Aorta (tissue), 5 donors: ENCODE measurements at places on chromosomes 4 and X. TPM values are rescaled to one million over a fixed set of nuclear protein-coding genes. Genes with fewer than 3 reads are reported as not detected.

DNA sequence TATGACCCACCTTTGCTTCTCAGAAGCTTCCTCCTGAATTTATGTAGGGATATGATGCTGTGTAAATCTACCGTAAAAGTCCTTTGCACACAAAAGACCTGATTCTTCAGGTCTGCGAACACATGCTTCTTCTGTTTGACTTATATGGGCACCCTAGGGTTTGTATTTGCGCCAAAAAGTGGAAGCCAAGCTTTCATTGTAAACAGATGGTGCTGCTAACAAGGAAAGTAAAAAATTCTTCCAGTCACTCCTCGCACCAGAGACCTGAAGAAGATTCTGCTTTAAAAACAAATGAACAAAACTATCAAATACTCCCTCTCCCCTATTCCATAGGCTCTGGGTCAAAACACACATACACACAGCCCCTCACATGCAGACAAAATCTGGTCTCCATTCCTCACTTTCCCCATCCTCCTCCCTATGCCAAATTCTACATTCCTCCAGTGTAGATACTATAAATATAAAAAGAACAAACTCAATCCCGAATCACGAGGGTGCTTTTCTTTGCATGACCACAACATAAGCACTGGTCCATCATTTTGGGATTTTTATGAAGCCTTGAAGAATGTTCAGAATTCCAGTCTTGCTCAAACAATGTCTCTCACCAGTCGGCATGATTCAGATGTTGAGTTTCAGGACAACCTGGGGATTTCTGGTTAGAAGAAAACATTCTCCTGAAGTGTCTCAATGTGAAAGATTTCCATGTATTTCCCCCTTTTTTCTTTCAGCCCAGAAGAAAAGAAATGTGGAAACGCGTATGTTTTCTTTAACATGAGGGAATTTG lies 125.1 kb downstream of the PALLD start:
- no peaks in the 10 kb centered on the region for H3K36me3 ChIP-seq
- no peak overlapping the region for H3K4me3 ChIP-seq
- DNase-seq, result no peak
- peaks cover 16% of the 10 kb centered on the region for H3K4me1 ChIP-seq
- H3K27ac ChIP-seq, result peak overlapping the region; percentile 44
- no peaks in the 10 kb centered on the region for H3K27me3 ChIP-seq

DNA sequence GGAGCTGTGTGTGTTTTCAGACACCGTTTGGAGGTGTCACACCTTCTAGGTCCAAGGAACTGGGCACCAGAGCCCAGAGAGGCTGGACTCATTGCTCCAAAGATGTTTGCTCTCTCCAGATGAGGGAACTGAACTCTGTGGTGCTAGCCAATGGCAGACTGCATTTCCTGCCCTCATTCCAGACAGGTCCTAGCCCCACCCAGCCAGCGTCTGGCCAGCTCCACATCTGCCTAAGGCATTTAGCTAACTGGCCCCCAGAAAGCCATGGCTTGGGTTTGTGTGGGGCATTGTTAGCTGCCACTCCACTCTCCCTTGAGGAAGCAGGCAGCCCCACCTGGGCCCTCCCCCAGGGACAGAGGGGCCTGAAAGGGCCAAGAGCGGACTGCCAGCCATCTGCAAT lies 11.4 kb downstream of the FGD1 start:
- no peaks in the 10 kb centered on the region for H3K27me3 ChIP-seq
- no peaks in the 10 kb centered on the region for H3K4me1 ChIP-seq
- H3K36me3 ChIP-seq, result no peaks in the 10 kb centered on the region

- no peaks in the 10 kb centered on the region for H3K36me3 ChIP-seq
- H3K27me3 ChIP-seq, result no peaks in the 10 kb centered on the region
- H3K4me1 ChIP-seq, result no peaks in the 10 kb centered on the region
- H3K4me3 ChIP-seq, result no peak overlapping the region
These were observed 37.4 kb downstream of the CCKAR start for GRCh38 chr4:26452565-26453531.

Gene TMEM255A
- total RNA-seq, result 1.3 TPM

- no peaks in the 10 kb centered on the region for H3K4me1 ChIP-seq
- no peaks in the 10 kb centered on the region for H3K36me3 ChIP-seq
- H3K4me3 ChIP-seq, result no peak overlapping the region
These were observed 237.5 kb downstream of the PCDH7 start for GRCh38 chr4:30957706-30958105.

GRCh38 chr4:147518846-147519767 lies 38.2 kb downstream of the EDNRA start:
- H3K36me3 ChIP-seq, result no peaks in the 10 kb centered on the region
- no peak overlapping the region for H3K4me3 ChIP-seq
- H3K27me3 ChIP-seq, result no peaks in the 10 kb centered on the region
- no peak for DNase-seq
- H3K4me1 ChIP-seq, result peaks cover 8% of the 10 kb centered on the region
- no peak overlapping the region for H3K27ac ChIP-seq

DNA sequence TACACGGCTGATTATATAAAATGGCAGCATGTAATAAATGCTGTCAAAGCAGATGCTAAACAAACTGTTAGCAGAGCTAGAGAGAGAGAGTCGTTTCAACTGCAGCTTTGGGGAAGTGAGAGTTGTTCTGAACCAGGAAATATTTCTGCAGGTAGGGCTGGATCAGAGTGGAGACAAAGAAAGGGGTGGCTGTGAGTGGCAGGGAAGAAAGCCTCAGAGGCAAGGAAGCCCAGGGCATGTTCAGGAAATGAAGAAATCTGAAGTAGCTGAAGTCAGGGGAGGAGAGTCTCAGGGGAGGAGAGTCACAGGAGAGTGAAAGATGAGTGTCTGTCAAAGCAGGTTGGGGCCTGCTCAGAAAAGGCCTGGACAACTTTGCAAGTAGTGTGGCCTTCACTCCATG lies 48.4 kb upstream of the RPS6KA3 start:
- no peaks in the 10 kb centered on the region for H3K4me1 ChIP-seq
- no peaks in the 10 kb centered on the region for H3K27me3 ChIP-seq
- no peaks in the 10 kb centered on the region for H3K36me3 ChIP-seq
- H3K27ac ChIP-seq, result no peak overlapping the region

DNA sequence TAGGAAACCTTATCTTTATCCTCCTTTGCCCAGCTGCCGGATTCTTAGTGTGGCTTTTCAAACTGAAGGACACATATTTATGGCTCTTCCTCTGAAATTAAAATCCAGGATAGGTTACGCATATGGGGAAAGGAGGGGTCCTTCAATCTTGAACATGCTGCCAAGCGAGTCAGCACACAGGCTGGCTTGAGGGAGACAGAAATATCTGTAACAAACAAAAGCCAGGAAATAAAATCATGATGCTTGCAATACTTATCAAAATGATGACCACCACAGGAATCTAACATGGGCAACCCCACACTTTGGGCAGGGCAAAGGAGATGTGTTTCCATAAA lies 196.4 kb upstream of the LDB2 start:
- H3K27me3 ChIP-seq, result no peaks in the 10 kb centered on the region
- H3K4me1 ChIP-seq, result no peaks in the 10 kb centered on the region
- H3K27ac ChIP-seq, result no peak overlapping the region
- H3K4me3 ChIP-seq, result no peak overlapping the region
- H3K36me3 ChIP-seq, result no peaks in the 10 kb centered on the region

Gene DNASE1L1
- total RNA-seq, result 25.9 TPM

DNA sequence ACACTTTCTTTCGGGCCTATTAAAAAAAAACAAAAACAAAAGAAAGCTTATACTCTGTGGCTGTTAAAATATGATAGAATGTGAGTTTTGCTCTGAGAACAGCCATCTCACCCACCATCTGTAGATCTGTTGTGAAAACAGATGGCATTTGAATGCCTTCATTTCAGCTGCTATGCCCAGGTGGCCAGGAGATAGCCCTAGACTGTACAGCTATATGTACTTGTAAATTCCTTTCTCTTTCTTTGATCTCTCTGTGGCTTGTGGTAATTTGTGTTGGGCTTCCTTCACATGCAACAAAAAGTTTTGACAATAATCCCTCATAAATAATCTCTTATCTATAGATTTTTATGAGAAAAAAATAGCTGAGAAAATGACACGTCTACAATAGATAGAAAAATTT lies 38.1 kb downstream of the PNPLA4 start:
- no peak overlapping the region for H3K27ac ChIP-seq
- no peaks in the 10 kb centered on the region for H3K36me3 ChIP-seq
- no peak for DNase-seq
- H3K27me3 ChIP-seq, result no peaks in the 10 kb centered on the region
- H3K4me1 ChIP-seq, result no peaks in the 10 kb centered on the region
- H3K4me3 ChIP-seq, result no peak overlapping the region

Gene DDX53
- total RNA-seq, result not detected

DNA sequence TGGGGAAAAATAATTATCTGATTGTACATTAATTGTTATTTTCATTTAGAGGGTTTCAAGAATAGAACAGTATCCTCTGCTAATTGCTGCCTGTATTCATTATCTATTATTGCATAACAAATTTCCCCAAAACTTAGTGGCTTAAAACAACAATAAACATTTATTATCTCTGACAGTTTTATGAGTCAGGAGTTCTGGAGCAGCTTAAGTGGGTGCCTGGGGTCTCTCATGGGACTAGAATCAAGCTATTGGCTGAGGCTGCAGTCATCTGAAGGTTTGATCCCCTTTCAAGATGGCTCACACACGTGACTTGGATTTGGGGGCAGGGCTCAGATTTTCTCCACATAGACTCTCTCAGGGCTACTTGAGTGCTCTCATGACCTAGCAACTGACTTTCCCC lies 98.1 kb upstream of the JADE1 start:
- no peak overlapping the region for H3K4me3 ChIP-seq
- DNase-seq, result no peak
- H3K4me1 ChIP-seq, result peaks cover under 1% of the 10 kb centered on the region
- no peaks in the 10 kb centered on the region for H3K27me3 ChIP-seq
- no peaks in the 10 kb centered on the region for H3K36me3 ChIP-seq

GRCh38 chrX:150060406-150060805 lies 122.1 kb upstream of the EOLA2 start:
- H3K27me3 ChIP-seq, result no peaks in the 10 kb centered on the region
- no peak for DNase-seq
- H3K4me1 ChIP-seq, result no peaks in the 10 kb centered on the region
- no peaks in the 10 kb centered on the region for H3K36me3 ChIP-seq
- H3K4me3 ChIP-seq, result no peak overlapping the region

- H3K27me3 ChIP-seq, result no peaks in the 10 kb centered on the region
- DNase-seq, result no peak
- no peaks in the 10 kb centered on the region for H3K4me1 ChIP-seq
- H3K36me3 ChIP-seq, result no peaks in the 10 kb centered on the region
- no peak overlapping the region for H3K27ac ChIP-seq
- H3K4me3 ChIP-seq, result no peak overlapping the region
These were observed 294.8 kb downstream of the ASMT start for GRCh38 chrX:1909419-1910206.

DNA sequence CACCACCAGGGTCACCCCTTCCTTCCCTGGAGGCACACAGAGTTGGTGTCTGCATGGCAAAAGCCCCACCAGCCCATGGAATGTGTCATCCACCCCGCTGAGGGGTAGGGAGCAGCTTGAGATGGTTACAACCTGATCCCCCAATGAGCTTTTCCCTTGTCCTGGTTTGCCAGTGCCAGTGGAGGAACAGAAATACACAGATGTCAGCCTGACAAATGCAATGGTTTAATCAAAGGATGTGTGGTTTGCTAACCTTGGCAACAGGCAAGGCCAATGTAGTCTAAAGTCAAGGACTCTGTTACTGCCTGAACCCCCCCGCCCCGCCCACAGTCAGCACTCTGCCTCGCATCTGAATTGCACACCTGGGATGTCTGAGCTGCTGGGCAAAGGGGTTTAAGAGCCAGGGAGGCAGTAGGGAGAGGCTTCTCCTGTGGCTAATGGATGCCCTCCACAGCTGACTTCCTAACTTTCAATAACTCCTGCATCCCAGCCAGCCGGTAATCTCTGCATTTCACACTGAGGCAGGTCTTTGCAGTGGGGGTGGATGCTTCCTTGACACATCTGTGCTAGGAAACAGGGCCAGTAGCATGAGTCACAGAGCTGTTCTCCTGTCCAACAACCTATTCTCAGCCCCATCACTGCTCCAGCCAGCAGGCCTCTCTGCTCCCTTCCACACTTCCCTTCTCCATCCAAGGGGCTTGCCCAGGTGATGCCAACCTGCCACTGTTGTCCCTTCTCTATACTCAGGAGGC lies 137.5 kb downstream of the AMMECR1 start:
- H3K4me1 ChIP-seq, result no peaks in the 10 kb centered on the region
- H3K4me3 ChIP-seq, result no peak overlapping the region
